ENCODE measurements at places on chromosomes 3 and 15.

- DNase-seq = no peak
Measured at GRCh38 chr3:37481982-37482381, 307.6 kb upstream of the LRRFIP2 start.

- no peak for DNase-seq
Measured at GRCh38 chr15:89521605-89522004, 25.2 kb upstream of the RHCG start.

DNA sequence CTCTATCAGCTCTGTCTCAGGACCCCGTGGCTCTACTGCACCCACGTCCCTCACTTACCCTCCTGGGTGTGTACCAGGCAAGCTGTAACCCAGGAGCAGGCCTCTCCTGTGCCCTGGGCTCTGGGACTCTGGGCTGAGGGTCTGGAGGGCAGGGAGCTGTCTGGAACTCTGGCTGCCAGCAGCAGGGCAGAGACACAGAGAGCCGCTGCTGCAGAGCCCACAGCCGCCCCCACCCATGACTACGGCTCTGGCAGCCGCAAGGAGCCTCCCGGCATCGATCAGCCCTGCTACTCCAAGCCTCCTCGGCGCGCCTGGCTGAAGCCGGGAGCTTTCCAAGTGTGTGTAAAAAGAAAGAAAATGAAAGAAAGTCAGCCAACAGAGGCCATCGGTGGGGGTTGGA lies 103.7 kb upstream of the ATP2B2 start:
- DNase-seq = no peak

DNA sequence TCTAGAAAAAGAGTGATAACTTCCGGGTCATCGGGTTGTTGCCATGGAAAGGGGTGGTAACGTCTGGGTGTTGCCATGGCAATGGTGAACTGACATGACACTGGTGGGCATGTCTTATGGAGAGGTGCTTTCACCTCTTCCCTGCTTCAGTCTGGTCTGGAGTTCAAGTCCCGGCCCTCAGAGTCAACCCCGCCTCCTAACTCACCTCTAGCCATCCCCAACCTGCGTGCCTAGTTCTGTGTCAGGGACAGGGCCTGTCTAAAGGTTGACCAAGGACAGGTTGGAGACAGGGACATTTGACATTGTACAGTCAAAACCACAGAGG lies 96.0 kb downstream of the LSM3 start:
- DNase-seq = no peak

DNA sequence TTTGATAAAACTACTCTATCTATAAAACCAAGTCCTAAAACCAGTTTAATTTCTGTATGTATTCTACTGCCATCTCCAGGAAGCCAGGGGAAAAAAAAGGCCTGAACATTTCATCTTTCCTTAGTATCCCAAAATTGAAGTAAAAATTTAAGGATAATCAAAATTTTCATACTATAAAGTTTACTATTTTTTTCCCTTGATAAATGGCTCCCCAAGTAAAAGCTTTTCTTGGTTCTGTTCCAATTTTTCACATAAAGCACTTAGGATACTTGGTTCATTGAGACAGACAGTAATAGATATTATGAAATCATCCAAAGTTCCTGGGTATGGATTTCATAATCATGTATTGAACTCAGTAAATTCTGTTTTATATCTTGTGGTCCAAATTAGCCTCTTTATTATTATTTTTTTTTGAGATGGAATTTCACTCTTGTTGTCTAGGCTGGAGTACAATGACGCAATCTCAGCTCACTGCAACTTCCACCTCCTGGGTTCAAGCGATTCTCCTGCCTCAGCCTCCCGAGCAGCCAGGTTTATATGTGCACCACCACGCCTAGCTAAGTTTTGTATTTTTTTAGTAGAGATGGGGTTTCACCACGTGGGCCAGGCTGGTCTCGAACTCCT lies 34.5 kb downstream of the ICE2 start:
- DNase-seq = no peak

GRCh38 chr15:47727676-47728075 lies 10.4 kb downstream of the SEMA6D start:
- DNase-seq = no peak

DNA sequence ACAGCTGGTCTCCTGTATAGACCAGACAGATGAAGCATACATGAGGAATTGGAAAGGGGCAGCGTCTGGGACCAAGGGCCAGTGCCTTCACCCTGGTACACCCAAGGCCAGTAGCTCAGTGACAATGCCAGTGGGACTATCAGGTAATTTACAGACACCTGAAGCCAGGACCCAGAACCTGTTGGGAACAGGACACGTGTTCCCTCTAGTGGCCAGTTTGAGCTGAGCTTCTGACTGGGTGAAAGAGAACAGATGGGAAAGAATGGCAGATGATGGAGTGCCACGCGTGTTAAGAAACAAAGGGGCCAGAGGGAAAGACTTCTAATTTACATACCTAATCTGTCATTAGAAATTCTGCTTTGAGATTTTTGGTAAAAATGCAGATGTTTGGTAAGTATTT lies 5.1 kb upstream of the SLC25A38 start:
- DNase-seq = no peak

- no peak for DNase-seq
Measured at GRCh38 chr3:100427699-100428098, 26.4 kb downstream of the LNP1 start.

GRCh38 chr15:70291305-70292075 lies 193.8 kb upstream of the TLE3 start:
- DNase-seq = no peak

- DNase-seq = no peak
Measured at GRCh38 chr15:91238644-91239425, 138.8 kb downstream of the SV2B start.

- DNase-seq = no peak
Measured at GRCh38 chr3:189507856-189508255, 123.3 kb upstream of the TP63 start.
